ENCODE measurements at places on chromosomes 11 and 22.
A peak's percentile ranks its signal among the peaks of the same experiment; 100 is the strongest.

GRCh38 chr11:123316003-123316402 lies 114.1 kb upstream of the GRAMD1B start:
- DNase-seq = peak; percentile 23

- no peak for DNase-seq
Observed at GRCh38 chr22:49355211-49355920, 472.3 kb downstream of the BRD1 start.

GRCh38 chr11:112554586-112554985 lies 293.9 kb upstream of the PLET1 start:
- DNase-seq = no peak

DNA sequence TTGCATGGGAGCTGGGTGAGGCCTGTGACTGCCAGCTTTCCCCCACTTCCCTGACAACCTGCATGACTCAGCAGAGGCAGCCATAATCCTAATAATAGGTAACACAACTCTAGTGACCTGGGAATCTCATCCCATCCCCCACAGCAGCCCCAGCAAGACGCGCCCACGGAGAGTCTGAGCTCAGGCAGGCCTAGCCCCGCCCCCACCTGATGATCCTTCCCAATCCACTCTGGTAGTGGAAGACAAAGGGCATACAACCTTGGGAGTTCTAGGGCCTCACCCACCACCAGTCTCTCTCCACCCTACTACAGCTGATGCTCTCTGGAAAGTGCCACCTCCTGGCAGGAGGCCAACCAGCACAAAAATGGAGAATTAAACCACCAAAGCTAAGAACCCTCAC lies 60.3 kb downstream of the CWF19L2 start:
- no peak for DNase-seq

GRCh38 chr11:80816966-80817365 lies 1376.1 kb upstream of the TENM4 start:
- DNase-seq = no peak

DNA sequence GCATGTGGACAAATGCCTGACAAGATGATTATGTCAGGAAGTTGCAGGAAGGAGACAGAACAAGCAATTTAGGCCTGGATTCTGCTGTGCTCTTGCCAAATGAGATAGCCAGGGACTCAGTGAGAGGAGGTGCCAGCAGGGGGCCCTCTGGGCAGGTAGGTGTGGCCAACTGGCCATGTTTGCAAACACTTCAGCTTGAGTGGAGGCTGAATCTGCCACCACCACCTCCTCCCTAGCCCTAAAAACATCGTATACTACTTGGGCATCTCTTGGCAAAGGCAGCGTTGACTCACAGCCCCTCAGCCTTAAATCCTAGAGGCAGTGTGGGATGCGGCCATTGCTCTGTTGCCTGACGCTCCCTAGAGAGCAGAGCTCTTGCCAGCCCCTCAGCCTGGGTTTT lies 95.1 kb upstream of the PLET1 start:
- DNase-seq = no peak

DNA sequence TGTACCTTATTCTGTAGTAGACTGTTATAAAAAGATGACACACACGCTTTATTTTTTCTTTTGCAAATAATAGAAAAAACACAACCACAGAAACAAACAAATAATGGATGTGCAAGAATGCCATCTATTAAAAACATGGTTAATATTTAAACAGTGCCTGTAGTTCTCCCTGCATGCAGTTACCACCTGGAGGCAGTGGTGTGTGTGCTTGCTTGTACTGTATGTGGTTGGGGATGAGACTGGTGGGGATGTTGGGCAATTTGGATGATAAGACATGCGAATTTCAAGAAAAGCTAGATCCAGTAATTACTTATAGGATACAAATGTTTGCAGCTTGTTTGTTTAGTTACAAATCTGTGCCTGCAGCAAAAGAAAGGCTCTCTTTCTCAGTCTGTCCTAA lies 3.6 kb downstream of the C11orf87 start:
- no peak for DNase-seq

- DNase-seq = no peak
Observed at GRCh38 chr11:44957776-44958564, 7.3 kb upstream of the TP53I11 start.

- no peak for DNase-seq
Observed at GRCh38 chr22:32016081-32016480, 27.0 kb upstream of the SLC5A1 start.

- no peak for DNase-seq
Observed at GRCh38 chr11:33861386-33861785, 30.5 kb downstream of the LMO2 start.

DNA sequence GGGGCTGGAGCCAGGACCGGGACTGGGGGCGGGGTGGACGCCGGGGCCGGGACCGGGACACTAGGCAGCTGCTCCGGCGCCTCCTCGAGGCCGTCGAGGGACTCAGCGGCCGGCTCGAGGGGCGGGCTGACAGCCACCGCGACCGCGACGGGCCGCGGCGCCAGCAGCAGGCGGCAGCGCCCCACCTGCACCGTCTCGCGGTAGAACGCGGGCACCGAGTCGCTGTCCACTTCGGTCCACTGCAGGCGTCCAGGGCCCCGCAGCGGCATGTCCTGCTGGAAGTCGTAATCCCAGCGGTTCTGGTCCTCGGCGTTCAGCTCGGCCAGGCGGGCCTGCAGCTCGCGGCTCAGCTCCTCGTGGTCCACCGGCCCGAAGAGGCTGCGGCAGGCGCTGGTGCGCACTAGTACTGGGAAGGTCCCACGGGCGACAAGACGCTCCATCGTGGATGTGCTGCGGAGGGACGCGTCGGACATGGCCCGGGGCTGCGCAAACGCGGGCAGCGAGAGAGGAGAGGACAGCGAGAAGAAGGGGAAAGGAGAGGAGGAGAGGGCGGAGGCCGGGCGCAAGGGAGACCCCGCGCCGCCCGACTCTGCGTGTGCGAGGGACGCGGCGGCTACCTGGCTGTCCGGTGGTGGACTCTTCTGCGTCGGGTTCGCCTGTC lies 428 bp downstream of the CDKN1C start:
- no peak for DNase-seq

DNA sequence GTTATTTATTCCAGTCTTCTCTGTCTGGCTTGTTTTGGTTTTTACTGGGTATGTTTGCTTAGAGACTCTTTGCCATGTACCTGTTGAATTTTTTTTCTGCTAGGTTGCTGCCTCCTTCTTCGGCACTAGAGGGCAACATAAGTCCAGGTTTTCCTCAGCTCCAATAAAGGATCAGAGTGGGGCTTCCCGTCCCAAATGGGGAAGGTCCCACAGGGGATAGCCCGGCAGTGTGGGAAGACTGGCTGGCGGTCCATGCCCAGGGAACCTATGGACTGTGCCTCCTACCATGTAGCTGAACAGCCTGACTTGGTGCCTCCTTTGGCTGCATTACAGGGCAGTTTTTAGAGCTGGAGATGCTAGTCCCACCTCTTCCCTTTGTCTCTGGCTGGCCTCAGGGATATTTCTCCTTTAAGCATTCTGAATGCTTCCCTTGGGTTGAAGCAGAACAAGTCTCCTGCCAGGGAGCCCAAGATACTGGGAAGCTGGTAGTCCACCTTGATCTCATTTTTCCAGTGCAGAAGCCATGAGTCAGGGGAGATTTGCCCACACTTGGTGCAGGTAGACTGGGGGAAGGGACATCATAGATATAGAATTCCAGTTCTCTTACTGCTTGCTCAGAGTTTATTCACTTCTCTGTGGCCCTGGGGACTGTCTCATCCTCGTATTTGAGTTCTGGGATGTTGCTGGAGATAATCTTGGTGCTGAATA lies 60.2 kb downstream of the BRD1 start:
- DNase-seq = no peak

DNA sequence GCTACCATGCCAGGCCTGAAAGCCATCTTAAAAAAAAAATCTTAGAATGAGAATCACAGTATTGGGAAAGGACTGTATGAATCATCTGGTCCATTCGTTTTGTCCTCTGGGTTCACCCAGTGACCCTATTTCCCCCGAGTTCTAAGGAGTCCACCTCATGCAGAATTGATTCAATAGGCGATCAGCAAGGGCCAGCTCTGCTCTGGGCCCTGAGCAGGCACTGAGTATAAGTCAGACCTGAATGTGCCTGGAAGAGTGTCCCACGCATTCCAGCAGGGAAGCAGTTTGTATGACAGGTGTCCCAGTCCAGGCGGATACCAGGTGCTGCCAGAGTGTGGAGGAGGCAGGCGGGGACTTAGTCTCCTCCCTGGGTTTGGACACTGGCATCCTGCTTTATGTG lies 883 bp upstream of the HMOX1 start:
- no peak for DNase-seq

DNA sequence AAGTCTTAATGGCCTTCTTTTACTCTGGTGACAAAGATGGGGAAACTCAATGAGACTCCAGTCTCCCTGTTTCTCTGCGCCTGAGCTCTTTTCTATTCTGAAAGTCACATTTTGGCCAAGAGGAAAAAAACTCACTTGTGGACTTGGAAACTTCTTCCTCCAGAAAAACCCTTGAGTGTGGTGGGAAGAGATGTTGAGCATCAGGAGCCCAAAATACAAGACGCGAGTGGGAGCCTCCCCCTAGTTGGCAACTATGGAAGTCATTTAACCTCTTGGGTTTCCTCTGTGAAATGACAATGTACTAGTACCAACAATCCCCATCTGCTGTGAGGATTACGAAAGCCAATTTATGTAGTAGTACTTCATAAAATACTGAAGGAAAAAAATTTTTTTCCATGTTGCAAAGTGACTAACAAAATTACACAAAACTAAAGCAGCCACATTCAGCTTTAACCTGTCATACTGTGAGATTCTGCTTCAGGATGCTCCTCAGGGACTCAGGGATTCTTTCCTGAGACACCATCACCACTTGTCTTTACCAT lies 524 bp upstream of the SLC25A17 start:
- no peak for DNase-seq

DNA sequence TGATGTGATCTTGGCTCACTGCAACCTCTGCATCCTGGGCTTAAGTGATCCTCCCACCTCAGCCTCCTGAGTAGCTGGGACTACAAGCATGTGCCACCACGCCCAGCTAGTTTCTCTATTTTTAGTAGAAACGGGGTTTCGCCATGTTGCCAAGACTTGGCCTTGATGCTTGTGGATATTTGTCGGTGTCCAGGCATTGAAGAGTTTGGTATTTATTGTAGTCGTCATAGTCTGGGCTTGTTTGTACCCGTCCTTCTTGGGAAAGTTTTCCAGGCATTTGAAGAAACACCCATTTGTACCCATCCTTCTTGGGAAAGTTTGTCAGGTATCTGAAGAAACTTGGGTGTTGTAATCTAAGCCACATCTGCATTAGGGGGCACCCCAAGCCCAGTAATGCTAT lies 28.7 kb downstream of the FCHSD2 start:
- DNase-seq = no peak
